ENCODE measurements at places on chromosomes 13 and 19.

DNA sequence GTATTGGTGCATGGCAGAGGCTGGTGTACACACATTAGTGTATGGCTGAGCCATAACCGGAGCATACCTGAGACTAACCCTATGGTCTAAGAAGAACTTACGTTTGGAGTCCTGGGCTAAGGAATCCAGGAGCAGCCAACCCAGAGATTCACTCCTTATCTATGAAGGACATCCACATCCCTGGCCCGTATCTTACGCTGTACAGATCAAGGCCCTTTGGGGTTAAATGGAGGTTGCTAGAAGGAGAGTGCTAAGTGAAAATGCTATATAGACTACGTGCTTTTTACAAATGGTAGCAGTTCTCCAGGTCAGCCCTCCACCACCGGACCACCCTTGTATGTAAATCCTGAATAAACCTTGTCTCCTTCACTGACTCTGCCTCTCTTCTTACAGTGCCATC, 1.9 kb upstream of the SUGT1 start:
- no peak for DNase-seq

GRCh38 chr13:40662866-40663265, 3.6 kb downstream of the FOXO1 start:
- DNase-seq: no peak

- no peak for DNase-seq
Observed at GRCh38 chr13:36531746-36532486, 99.6 kb downstream of the CCNA1 start.

DNA sequence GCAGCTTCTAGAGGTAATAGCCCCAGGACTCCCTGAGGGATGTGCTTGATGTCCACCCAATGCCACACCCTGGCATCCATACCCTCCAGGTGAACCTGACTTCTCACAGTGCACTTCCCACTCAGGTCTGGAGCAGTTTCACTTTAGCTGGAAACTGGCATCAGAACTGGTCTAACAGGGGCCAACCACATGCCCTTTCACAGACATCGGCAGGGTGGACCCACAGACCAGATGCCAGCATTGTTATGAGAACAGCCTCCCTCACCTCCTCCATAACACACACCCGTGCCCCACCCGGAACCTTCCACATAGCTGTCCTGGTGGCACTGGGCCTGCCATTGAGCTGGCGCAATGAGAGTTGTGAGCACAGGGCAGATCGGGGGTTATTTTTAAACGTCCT, 77.4 kb upstream of the GPR12 start:
- no peak for DNase-seq

Measured in activated T-cell treated with anti-CD3 and anti-CD28 coated beads, Interleukin-2, amount 50 U/mL, for 1 hour (primary cell).